Breast epithelium (tissue), 4 donors: ENCODE measurements at places on chromosomes 3 and 15.
A peak's percentile ranks its signal among the peaks of the same experiment; 100 is the strongest.

- no peak for DNase-seq
Observed at GRCh38 chr3:108117241-108117775, 26.5 kb upstream of the CD47 start.

DNA sequence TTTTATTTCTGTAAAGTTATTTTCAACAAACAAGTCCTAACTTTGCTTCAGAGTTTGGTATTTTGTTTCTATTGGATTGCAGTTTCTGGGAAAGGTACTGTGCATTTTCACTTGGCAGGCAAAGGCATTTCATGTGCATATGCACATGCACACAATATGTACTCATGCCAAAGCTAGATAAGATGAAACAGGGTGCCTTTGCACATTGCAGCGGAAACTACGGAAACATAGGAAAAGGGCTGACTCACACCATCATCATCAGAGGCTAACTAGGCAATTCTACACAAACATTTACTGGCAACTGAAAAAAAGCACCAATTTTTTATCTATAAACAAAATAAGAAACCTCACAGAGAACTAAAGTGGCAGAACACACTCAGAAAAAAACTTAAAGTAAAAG lies 550.6 kb upstream of the NECTIN3 start:
- no peak for DNase-seq

DNA sequence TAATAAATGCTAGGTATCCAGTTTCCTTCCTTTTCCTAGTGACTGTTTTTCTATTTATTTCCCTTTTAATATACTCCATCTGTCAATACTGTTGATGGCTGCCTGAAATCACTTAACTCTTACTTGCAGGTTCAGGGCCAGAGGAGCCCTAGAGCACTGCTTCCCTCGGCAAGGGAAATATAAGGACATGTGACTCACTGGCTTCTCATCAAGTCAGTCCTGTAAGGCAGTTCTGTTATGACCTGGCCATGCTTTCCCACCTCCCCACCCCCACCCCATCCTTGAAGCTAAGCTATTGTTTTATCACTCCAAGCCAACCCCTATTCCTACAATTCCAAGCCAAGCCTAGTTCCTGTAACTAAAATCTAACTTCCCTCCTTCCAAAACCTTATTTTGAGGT lies 800.7 kb downstream of the ROBO1 start:
- no peak for DNase-seq

DNA sequence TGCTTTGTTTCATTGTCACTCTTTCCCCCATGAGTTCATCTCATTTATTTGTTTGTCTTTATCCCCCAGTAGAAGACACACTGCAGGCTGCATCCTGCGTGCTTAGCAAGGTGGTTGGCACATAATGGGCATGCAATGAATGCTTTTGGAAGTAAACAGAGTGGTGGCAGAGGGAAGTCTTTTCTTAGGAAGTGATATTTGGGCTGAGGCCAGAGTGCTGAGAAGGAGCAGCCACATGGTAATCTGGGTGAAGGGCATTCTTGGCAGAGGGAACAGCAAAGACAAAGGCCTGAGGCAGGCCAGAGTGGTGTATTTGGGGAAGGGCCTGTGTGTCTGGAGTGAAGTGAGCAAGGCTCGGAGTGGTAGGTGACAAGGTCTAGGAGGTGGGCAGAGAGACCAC lies 17.7 kb upstream of the ADAMTS7 start:
- no peak for DNase-seq

GRCh38 chr3:187084580-187084979 lies 54.7 kb downstream of the RPL39L start:
- DNase-seq, result no peak

DNA sequence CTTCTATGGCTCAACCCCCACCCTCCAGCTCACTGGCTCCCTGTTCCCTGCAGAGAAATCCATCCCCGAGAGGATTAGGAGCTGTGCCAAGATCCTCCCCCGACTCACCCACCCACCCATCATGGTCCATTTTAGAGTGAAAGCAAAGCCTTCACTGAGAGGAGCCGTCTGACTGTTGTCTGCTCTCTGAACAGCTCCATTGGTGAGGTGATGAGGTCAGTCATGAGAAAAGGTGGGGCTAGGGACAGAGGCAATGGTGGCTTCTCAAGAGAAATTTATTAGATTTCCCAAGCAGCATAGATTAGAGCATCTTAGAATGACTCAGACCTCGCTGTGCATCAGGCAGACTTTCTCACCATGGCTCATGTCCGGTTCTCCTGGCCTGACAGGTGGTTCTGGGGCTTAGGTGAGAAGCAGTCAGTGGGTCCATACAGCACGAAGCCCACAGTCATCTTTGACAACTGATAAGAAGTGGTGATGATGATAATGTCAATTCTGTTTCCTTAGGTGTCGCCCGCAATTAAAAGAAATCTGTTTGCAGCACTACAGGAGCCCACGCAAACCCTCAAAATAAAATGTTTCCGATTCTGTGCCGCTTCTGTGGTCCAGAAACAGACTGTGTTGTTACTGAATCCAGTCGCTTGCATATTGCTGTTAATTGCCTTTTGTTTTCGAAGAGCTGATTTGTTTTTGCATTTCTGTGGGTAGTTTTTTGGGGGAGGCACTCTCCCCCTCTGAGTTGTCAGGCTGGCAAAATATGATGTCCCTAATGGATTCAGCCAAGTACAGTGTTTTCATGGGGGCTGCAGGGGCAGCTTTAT lies 24.8 kb upstream of the RHO start:
- DNase-seq, result no peak

DNA sequence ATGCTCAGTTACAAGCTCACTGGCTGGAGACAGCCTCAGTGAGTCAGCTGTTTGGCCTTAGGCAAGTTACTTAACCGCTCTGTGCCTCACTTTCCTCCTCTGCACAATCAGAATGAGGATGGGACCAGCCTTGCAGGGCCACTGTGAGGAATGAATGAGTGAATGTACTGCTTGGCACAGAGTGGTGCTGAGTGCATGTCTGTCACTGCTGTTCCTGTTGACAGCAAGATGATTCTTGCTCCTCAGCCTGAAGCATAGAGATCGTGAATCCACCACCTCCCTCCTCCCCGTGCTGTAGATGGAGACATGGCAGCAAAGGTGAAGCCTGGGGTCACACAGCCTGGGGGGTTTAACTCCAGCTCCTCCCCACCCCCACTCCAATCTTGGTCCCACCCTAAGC lies 14.6 kb upstream of the GRIP2 start:
- DNase-seq, result no peak

- no peak for DNase-seq
Observed at GRCh38 chr3:81695302-81695701, 66.1 kb downstream of the GBE1 start.

GRCh38 chr3:37028329-37028728 lies 35.0 kb downstream of the MLH1 start:
- DNase-seq, result no peak

- no peak for DNase-seq
Observed at GRCh38 chr3:122626515-122627180, 49.2 kb downstream of the PARP15 start.

DNA sequence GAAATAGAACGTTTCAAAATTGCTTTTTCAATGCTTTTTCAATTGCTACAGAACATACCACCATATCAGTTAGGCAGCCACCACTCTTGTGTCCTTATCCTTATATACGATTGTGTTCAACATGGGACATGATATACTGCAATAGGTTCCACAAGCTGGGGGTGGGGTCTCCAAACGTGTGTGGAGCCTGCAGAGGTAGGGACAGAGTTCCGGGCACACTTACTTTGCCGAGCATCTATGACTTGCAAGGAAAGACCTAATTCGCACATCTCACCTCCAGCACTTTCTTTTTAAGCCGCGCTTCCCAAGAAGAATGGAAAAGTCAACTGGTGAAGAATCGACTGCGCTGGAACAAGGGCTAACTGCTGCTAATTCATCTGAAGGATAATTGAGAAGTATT lies 39.6 kb upstream of the SFMBT1 start:
- DNase-seq, result no peak

DNA sequence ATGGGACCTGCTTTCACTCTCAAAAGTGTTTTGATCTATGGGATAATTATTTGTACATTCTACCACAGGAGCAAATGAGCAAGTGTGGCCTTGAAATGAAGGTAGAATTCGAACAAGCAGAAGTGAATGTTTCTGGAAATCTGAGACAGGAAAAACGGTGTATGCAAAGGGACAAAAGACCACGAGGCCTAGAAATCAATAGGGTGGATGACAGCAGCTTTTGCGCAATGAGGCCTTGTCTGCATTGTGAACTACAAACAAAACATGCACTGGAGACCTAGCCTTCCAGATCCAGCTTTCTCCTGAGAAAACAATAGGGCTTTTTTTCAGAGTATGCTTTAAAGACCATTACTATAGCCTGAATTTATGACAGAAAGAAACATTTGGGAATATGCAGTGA lies 1137.0 kb downstream of the ROBO2 start:
- DNase-seq, result no peak

- peak; percentile 9 for DNase-seq
Observed at GRCh38 chr15:62940093-62940754, 102.3 kb upstream of the TPM1 start.

DNA sequence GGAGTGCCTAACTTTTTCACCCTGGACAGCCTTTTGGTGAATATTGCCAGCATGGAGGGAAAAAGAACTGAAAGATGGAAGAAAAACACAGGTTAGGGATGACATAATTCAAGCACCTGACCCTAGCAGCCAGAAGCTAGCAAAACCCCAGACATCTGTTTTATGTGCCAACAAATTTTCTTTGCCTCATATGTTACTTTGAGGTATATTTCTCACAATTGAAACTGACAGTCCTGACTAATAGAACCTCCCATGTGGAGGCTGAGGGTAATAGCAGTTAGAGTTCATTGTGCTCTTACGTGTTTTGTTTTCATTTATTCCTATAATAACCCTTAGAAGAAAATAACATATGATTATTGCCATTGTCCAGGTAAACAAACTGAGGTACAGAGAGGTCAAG lies 71.5 kb upstream of the SLC25A26 start:
- DNase-seq, result no peak
